Stimulated activated CD8-positive, alpha-beta memory T cell treated with anti-CD3 and anti-CD28 coated beads, Interleukin-4, amount 100 ng/mL, for 1 hour (primary cell): ENCODE measurements at places on chromosomes 5 and 9.

DNA sequence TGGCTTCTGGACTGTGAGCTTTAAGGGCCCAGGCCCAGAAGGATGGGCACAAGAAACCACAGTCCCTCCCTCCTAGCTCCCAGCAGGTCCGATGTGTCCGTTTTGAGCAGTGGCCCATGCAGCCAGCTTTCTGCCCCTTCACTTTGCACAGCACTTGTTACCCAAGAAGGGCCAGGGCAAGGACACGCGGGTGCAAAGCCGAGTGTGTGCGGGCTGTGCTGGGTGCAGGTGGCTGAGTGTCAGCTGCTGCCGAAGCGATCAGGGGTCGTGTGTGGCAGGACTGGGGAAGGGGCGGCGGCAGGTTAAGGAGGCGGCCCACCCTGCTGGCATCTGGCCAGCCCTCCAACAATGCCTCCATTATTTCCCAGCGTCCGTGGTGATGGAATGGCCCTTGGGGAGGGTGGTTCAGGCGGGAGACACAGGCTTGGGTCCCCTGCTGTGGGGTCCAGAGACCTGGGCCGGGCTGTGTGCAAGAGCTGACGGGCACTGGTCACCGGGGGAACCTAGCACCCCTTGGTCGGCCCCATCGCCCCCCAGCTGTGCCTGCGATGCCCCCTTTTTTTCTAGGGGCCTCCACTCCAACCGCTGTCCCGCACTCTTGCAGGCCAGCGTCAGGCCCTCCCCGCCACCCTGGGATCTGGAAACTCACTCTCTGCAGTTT, 653 bp downstream of the LHX3 start:
- no peak for DNase-seq

DNA sequence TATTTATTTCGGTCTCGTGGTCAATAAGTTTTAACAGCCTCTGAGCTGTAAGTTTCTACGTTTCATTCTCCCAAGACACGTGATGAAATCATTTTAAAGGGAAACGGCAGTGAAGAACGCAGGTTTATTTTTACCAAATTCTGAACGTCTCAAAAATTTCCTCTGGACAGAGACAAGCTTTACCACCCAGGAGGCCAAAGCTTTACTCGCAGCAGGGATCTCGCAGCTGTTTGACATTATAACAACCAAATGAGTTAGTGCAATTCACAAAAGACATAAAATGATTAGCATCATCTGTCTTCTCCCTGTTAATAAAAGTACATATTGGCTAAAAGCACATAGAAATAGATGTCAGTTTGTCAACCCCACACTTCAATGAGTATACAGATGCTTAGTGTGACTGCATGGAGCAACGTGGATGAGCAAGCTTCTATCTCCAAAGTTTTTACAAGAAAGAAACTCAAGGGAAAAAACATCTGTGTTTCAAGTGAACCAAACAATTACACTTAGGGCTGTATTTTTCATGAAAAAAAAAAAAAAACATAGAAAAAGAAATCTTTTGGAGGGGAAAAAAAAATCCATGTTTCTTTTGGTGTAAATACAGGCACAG, 2.5 kb downstream of the SEMA5A start:
- no peak for DNase-seq

DNA sequence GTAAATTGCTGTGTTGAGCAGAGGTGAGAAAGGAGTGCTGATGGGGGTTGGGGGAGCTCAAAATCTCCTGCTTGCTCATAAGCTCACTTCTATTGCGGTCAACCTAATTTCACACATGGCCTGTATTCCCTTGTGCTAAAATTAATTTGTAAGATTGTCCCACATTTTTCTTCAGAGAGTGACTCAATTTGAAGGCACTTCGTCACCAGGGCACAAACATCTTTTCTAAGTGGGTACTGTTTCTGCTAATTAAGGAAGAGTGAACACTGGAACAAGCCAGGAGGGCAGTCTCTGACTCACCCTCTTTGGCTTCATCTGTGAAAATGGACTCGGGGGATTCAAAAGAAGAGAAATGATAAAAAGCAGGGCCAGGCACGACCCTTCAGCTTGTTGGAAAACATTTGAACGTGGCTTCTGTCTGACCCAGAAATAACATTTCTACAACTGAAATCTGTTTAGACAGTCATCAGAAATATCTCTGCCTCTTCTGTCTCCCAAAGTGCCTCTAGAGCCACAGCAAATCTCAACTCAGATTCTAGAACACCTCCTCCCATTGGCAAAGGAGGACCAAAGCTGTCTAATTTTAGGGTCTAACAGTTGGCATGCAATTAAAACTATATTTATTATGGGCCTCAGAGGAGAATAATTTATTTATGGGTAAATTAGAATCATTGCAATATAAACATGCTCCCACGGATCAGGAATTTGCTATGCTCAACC, 49.8 kb downstream of the FEM1C start:
- DNase-seq: no peak

GRCh38 chr9:13580760-13581159, 301.3 kb upstream of the MPDZ start:
- no peak for DNase-seq

DNA sequence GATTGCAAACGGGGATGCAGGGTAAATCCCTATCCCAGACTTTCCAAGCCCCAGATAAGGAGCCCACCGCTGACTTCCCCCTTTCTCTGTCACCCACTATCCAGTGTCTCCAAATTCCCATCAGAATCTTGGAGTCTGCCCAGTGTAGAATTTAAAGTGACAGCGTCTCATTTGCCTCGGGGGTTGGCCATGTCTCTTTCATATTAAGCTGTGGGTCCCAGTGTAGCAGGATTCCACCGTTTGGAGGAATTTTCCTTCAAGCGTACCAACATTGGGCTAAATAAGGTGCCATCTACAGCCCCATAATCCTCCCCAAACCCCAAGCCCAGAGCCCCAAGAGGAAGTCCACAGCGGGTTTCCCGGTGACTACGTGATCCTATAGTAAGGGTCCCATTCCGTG, 1.1 kb downstream of the BRINP1 start:
- DNase-seq: no peak

DNA sequence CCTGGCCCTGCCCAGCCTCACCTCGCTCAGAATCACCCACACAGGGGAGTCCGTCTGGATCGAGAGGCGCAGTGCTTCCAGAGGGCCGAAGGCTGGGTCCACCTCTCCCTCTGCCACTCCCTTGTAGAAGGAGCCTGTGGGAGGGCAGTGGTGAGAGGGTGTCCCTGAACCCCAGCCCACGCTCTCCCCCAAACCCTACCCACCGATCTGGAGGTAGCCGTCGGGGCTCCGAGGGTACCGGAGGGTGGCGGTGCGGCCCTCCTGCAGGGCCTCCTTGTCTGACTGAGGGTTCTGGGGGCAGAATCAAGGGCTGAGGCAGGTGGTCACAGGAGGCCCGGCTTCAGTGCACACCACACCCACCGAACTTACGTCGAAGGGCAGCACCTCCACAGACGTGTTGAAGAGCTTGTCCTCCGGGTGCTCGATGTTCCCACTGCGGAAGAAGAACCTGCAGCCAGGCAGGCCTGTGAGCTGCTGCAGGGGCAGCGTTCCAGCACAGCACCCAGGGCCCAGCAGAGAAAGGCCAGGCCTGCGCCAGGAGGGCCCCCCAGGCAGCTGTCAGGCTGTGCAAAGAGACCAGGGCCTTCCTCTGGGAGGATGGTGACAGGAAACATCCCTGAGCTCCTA, 4.5 kb downstream of the LTC4S start:
- no peak for DNase-seq

DNA sequence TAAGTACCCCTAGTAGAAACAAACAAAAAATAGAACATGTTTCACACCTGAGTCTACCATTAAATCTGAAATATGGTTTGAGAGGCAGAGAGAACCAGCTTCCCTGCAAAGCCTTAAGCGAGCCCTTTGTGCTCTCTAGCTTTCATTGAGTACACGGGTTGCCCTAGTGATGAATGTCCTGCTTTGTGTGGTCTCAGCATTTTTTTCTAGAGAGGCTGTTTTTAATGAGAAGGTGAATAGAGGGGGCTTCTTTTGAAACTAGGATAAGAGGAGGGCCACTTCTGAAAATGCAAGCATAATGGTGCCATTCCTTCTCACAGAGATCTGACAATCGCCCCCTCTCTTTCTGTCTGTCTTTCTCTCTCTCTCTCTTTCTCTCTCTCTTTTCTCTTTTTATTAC, 131.3 kb downstream of the MACIR start:
- DNase-seq: no peak
